HepG2 (cell line): ENCODE measurements at places on chromosomes 11 and 22. TPM values are rescaled to one million over a fixed set of nuclear protein-coding genes. Genes with fewer than 3 reads are reported as not detected.

Gene APOBEC3G
- 2.7 and 3.2 TPM in 2 replicates for total RNA-seq

Gene LMNTD2
- total RNA-seq = 0.25 and 1.1 TPM in 2 replicates

DNA sequence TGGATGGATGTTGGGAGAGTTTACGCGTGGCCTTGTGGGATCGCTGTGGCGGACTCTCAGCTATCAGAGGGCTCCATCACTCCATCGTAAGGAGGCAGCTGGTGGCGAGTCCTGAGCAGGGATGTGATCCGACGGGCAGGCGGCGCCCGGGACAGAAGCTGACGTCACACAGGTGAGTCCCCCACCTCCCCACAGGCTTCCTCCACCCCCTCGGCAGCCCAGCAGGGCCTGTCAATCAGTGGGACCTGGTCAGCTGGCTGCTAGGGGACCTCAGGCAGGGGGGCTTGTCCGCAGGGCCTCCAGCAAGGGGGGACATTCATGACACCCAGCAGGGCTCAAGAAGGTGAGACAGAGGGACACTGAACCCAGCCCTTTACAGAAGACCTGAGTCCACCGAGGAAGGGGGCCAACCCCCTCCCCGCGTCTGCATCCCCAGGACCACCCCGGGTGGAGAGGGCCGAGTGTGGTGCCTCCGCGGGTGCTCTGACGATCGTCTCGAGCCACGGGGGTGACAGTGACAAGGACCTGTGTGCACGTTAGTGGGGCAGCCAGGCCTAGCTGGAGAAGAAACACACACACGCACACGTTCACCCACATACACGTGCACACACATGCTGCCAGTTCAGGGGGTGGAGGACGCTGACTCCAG lies 7.1 kb downstream of the HRAS start:
- DNase-seq = no peak

- peak; percentile 35 for DNase-seq
Observed at GRCh38 chr11:134244593-134244992, 8.6 kb downstream of the THYN1 start.

DNA sequence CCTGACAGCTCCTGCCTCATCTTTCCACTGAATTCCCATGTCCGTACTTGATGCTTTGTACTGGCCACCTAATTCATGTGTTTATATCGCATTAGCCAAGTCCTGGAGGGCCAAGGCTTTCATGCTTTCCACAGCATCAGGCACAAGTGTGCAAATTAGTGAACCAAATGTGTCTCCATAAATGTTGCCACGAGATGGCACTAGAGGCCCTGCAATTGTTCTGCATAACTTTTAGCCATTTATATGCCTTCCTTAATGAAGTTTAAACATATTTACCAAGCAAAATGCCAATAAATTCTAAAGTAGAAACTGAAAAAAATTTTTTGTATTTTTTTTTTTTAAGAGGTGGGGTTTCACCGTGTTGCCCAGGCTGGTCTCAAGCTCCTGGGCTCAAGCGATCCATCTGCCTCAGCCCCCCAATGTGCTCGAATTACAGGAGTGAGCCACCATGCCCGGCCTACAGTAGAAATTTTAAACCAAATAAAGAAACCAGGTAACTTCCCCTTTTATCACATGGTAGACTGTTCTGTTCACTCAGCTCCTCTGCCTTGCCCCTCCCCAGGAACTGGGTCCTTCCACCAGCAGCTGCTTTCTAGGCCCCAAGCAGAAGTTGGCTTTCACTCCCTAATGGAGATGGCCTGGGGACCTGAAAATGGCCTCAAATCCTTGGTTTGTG lies 20.8 kb upstream of the IL18BP start:
- peak; percentile 36 for DNase-seq

DNA sequence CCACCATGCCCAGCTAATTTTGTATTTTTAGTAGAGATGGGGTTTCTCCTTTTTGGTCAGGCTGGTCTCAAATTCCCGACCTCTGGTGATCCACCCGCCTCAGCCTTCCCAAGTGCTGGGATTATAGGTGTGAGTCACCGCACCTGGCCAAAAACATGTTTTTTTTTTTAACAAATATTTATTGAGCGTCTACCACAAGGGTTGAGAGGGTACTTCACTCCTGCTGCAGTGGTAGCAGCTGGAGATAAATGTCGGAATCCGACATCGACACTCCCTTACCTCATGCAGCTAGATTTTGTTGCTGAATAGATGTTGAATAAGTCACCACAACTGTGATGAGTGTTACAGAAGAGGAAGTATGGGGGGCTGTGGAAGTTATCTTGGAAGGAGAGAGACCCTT lies 971 bp downstream of the DNAJB13 start:
- no peak for DNase-seq

Gene LRRC56
- total RNA-seq = 0.08 and 0.11 TPM in 2 replicates

- no peak for DNase-seq
Observed at GRCh38 chr11:12853652-12854296, 155.3 kb upstream of the RASSF10 start.

GRCh38 chr11:104556606-104557301 lies 341.5 kb downstream of the CASP12 start:
- DNase-seq = no peak

DNA sequence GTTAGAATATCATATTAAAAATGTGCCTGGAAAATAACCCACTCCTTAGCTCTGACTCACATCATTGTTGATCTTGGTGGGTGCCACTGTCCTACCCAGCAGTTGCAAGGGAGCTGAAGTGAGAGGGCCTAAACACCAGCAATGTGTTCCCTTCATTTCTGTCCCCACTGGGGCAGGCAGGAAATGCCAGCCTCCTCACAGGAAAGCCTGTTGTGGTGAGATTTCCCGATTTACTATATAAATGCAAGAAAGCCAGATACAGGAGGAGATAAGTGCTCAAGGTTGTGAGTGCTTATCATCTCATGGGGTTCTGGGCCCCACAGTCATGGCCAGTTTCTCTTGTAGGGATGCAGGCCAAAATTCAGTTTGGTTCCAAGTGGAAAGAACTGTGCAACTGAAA lies 15.8 kb upstream of the FLI1 start:
- no peak for DNase-seq

Gene LRRC55
- not detected in 2 replicates for total RNA-seq

DNA sequence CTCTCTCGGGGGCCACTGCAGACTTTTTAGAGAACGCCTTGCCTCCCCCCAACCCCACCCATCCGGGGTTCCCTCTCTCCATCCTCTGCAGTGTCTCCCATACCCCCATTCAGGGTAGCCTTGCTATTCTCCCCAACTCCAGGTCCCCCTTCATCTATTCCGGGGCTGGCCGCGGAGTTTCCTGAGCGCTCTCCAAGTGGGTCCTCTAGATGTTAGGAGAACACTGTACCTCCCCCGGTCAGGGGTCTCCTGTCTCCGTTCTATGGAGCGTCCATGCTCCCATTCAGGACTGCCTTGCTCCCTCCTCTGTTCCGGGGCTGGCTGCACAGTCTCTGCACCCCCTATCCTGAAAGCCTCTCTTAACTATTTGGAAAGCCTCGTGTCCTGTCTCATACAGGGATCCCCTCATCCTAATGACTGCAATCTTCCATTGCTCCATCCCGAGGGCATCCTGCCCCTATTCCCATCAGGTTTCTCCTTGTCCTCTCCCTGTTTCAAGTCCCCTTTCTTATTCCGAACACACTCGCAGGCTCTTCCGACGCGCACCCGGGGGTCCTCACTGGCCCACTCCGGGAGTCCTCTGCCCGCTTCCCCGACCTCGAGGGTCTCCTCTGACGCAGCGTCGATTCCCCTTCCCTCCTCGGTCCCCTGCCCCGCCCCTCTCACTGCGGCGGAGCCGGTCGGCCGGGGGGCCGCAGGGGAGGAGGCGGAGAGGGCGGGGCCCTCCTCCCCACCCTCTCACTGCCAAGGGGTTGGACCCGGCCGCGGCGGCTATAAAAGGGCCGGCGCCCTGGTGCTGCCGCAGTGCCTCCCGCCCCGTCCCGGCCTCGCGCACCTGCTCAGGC lies at the start of gene NEFH:
NEFH (plus strand) TSS at position 802 of the 845 bp plus-strand sequence. CDS start 45 bp downstream, outside the sequence.
- DNase-seq = no peak

GRCh38 chr11:134853992-134854991 lies 442.2 kb upstream of the B3GAT1 start:
- no peak for DNase-seq

DNA sequence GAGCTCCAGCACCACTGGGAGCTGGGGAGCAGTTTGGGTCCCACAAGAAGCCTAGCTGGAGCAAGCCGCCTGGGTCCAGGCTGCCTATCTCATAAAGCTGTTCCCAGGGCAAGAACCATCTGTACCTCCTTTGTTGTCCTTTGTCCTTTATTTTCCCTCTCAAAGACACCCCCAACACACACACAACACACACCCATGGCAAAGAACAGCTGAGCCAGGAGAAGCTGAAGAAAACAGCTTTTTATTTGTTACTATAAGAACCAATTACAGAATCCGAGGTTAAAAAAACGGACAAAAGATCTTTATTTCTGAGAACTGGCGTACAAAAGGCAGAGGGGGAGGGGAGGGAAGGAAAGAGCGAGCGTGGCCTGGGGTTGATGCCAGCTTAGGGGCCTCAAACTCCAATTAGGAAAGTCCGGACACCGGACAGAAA lies 1.7 kb upstream of the TUT1 start:
- no peak for DNase-seq

DNA sequence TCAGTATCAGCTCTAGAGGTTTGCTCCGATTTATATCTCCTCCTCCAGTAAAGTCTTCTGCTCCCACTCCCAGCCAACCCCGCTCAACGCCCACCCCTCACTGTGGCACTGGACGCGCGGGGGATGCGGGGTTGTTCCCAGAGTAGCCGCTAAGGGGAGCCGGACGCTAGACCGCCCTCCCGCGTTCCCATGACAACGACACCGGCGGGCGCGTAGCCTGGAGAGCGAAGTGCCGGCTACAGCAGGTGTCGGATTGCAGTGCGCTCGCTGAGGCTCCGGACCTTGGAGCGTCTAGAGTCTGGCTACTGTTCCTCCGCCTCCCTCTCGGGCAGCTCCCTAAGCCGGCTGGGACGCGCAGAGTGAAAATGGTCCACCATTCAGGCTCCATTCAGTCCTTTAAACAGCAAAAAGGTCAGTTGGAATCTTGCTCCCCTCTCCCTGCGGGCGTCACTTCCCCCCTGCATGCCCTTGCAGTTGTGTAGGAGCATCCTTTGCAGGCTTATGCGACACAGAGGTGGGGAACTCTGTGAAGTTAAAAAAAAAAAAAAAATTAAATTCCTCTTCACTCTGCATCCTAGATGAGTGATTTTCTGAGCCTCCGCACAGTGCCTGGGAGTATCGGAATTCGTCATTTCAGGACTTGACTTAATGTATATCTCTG lies at the start of gene ANO3:
ANO3 (plus strand) TSS at position 220 of the 661 bp plus-strand sequence; CDS start at position 366, 146 bp downstream.
- DNase-seq = peak; percentile 67

Gene NPTXR
- 2.5 and 2.6 TPM in 2 replicates for total RNA-seq

GRCh38 chr11:35526370-35526792 lies 965 bp upstream of the PAMR1 start:
- DNase-seq = no peak

GRCh38 chr11:43790444-43790794 lies 90.2 kb upstream of the ALKBH3 start:
- no peak for DNase-seq

Gene PRR5
- total RNA-seq = 19.4 and 27.5 TPM in 2 replicates

- no peak for DNase-seq
Observed at GRCh38 chr11:113447621-113448315, 27.4 kb downstream of the DRD2 start.

- no peak for DNase-seq
Observed at GRCh38 chr11:94883878-94884277, 89.5 kb downstream of the CWC15 start.

Gene CDCA5
- 50.6 and 63.1 TPM in 2 replicates for total RNA-seq

GRCh38 chr11:66835768-66836405 lies 7.4 kb upstream of the RCE1 start:
- no peak for DNase-seq

DNA sequence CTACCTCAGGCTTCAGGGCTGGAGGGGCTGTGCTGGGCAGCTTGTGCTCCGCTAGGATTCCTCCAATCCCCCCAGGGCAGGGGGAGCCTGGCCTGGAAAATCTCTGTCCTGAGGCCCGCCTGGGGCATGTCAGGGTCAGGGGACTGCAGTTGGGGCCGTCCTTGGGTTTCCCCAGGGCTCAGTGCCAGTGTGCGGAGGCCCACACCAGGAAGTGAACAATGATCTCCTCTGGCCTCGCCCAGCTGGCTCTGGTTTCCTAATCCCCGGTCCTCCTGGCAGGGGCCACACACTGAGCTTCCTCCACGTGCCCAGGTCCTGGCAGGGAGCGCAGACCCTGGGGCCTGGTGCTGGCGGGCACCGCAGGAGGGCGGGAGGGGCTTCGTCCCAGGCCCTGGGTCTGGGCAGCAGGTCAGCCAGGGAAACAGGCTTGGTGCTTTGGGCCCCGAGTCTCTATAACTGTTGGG lies 1.4 kb upstream of the MUC2 start:
- peak; percentile 46 for DNase-seq

Gene SLC7A4
- not detected in 2 replicates for total RNA-seq

DNA sequence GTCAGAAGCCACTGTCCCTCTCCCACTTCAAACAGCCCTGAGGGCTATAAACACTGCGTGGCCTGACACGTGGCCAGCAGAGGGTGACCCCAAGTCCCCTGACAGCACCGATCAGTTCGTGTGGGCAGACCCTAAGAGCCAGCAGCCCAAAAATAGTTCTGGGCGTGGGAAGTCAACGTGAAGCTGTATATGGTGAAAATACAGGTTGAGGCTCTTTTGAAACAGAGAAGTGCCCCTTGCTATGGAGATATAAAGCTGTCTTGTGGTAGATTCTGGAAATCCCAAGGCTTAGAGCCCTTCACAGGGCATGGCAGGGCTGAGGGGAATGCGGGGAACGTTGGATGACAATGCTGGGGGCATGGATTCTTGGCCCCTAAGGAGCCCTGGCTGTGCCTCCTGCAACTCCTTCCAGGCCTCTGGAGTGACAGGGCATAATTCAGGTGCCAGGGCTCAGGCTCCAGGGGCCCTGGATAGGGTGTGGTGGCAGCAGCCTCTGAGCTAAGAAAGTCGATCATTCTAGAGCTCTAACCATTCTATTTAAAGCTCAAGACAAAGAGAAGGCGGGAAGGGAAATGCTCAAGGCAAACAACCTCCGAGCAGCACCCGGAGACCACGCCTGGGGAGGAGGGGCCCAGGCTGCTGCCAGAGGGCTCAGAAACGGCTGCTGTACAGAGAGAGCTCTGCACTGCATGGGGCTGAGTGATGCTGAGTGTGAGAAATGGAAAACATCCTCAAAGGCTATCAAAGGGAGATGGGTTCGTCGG lies 60.4 kb upstream of the CD5 start:
- DNase-seq = no peak

GRCh38 chr11:45997599-45997998 lies 75.1 kb downstream of the LARGE2 start:
- no peak for DNase-seq

- DNase-seq = no peak
Observed at GRCh38 chr22:25557218-25557617, 7.3 kb upstream of the GRK3 start.
